ENCODE measurements at places on chromosomes 1 and 21.

DNA sequence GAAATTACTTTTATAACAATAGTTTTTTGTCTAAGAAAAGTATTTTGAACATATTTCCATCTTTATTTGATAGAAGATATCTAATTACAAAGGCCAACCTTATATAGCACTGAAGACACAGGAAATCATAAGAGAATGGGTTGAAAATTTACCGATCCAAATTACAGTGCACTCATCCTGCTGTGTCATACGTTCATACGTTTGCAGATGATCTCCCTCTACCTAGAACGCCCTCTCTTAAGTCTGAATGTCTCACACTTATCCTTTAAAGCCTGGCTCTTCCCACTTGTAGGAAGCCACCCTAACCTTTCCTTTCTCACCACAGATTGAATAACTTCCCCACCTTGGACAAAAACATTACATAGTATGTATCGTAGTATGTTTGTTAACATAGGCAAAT, 9.3 kb downstream of the ASH1L start:
- DNase-seq, result no peak

DNA sequence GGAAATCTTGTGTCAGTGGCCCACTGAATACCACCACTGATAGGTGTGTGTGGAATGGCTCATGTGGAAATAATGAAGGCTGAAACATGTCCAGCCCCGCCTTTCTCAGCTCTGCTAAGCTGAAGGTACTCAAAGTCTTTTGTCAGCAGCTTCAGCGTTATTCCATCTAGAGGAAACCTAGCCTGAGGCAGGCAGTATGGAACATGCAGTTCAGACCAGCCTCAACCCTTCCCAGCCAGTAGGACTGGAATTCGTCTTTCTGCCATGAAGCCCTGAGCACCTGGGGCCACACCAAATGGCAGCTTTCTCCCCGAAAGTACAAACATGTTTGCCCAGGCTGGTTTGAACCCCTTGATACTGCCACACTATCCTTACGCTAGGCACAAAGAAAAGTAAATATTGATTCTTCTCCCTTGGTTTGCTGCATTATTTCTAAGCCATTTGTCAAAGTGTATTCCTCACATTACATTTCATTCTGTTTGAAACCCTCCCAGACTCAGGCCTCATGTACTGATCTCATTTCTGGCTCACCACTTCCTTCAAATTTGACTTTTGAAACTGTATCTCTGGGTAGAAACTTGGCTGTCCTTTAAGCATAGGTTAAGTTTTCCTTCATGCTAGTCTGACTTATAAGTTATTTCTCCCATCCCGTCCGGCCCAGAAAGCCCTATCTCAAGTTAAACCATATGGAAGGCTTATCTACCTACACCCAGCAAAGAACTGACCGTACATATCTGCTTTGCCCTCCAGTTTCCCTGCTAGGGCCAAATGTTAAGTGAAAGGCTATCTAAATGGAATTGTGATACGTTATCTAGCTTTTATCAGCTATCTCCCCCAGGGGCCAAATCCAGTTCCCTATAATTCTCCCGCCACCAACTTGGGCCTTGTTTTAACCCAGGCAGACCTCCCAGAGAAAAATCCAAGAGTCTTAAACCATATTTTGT, 45.7 kb upstream of the HOOK1 start:
- DNase-seq, result no peak

- no peak for DNase-seq
These were observed 86.7 kb downstream of the FMN2 start for GRCh38 chr1:240178366-240178765.

DNA sequence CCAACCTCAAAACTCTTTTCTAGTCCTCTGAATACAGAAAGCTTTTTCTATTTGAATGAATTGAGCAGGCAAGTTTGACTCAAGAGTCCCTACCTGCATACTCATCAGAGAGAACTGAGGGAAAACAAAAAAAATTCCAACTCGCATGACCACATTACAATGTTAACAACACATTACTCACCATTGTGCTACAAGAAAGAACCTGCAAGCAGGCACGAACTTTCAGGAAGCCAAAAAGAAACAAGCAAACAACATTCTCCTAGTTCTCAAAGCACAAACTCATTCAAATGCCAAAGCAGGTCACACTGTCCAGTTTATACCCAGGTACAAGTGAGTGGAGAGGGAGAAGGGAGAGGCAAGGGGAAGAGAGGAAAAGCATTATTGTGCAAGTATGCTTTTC, 14.6 kb downstream of the OTUD7B start:
- no peak for DNase-seq

DNA sequence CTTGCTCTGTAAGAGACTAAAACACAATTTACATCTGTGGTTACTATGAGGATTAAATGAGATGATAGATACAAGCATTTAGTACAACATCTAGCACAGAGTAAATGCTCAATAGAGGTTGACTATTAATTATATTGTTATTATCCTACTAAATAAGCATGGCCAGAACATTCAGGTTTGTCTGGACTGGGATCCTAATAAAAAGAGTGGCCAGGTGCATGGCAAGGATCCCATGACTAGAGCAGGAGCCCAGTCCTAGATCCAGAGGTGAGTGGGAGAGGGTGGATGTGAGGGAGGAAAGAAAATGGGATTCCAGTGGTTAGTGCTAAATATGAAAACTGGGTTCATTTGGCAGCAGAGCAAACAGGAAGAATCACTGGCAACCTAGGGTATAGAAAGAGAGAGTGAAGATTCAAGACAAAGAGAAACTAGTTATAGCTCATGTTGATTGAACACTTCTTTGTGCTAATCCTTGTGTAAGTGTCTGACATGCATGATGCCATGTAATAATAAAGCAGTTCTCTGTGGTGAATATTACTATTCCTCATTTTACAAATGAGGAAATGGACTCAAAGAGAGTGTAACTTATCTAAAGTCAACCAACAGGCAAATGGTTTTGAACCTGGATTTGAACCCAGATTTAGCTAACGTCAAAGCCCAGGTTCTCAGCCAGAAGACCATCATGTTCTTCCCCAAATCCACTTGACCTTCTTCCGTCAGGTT, 71.1 kb upstream of the FGGY start:
- no peak for DNase-seq

- no peak for DNase-seq
These were observed 2.2 kb downstream of the PAQR6 start for GRCh38 chr1:156245451-156246232.

DNA sequence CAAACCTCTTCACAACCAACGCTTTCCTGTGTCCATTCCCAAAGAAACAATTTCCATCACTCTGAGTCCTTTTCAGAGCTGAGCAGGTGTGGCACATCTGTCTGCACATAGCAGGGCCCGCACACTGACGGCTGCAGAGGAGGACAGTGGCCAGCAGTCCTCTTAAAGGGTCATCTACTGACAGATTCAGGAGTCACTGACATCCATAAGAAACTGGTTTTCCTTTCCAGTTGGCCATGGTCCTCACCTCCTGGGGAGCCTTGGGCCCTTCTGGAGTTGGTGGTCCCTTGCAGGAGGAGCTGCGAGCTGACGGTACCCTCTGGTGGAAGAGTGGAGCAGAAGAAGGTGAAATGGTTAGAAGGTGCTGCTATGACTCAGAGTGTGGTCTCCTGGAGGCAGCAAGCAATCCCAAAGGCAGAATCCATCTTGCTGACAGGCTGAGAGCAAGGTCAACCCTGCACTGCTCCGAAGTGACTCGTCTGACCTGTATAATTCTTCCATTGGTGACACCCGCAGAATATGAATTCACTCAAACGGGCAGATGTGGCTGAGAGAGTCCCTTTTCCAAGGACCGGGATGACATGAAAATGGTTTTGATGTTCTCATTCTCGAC, 278.5 kb upstream of the C1orf174 start:
- DNase-seq, result no peak

GRCh38 chr1:226987623-226988333, 47.7 kb downstream of the COQ8A start:
- DNase-seq, result no peak

- DNase-seq, result no peak
These were observed 83.4 kb upstream of the NEGR1 start for GRCh38 chr1:72365693-72366092.

GRCh38 chr1:38932571-38932970, 9.1 kb downstream of the RHBDL2 start:
- no peak for DNase-seq

DNA sequence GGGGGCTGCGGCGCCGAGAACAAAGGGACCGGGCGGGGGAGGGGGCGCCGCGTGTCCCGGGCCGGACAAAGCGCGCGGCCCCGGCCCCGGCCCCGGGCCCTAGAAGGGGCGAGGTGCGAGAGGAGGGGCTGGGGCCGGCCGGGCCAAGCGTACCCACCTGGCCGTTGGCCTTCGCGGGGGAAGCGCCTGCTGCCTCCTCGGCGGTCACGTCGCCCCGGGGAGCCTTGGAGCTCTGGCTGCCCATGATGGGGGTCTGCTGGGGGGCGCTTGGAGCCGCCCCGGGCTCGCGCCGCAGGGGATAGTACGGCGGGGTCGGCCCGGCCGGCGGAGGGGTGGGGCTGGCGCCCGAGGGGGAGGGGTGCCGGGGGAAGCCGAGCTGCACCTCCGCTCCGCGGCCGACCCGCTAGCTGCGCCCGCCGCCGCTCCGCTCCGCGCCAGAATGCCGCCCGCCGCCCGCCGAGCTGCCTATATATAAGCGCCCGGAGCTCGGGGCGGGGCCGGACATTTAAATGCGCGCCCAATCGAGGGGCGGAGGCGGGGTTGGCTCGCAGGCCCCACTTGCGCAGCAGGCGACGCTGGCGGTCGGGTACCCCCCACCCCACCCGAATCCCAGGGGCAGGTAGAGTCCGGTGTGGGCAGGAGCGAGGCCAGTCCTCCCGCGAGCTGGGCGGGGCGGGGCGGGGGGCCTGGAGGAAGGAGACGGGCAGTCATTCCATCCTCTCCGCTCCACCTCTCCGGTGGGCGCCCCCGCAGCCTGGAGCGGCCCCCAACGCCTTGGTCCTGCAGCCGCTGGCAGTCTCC, at the start of gene MARCKSL1:
MARCKSL1 (minus strand) TSS at position 444 of the 801 bp plus-strand sequence; CDS start at position 244, 200 bp downstream.
- DNase-seq, result peak; percentile 42

DNA sequence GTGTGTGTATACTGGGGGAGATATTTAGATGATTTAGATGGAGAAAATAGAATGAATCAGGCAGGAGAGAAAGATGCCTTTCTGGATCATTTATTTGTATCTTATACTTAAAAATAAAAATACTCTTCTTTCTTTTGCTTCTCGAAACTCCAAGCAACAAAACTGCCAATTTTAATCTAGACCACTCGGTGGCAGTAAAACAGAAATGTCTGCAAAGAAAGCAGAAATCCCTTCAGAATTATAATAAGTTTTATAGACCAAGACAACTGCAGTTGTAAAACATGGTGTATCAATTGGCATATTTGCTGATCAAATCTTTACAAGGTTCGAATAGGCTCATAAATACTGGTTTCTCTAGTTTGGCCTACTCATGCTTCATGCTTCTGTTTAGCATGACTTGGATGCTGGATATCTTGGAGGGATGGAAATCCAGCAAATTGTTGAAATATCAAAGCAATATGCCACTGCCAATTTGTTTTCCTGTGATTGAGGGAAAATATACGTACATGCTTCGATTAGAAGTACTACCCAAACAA, 15.1 kb upstream of the C1orf87 start:
- DNase-seq, result no peak

GRCh38 chr1:27525296-27526272, 35.6 kb upstream of the WASF2 start:
- peak; percentile 75 for DNase-seq

- DNase-seq, result peak; percentile 71
These were observed 4.6 kb upstream of the BTG2 start for GRCh38 chr1:203300441-203301330.

- no peak for DNase-seq
These were observed 117.4 kb upstream of the RAB3GAP2 start for GRCh38 chr1:220389634-220390033.

GRCh38 chr1:169779970-169780369, 14.7 kb downstream of the METTL18 start:
- DNase-seq, result no peak

- DNase-seq, result no peak
These were observed 34.0 kb upstream of the SAMD13 start for GRCh38 chr1:84267476-84267875.

DNA sequence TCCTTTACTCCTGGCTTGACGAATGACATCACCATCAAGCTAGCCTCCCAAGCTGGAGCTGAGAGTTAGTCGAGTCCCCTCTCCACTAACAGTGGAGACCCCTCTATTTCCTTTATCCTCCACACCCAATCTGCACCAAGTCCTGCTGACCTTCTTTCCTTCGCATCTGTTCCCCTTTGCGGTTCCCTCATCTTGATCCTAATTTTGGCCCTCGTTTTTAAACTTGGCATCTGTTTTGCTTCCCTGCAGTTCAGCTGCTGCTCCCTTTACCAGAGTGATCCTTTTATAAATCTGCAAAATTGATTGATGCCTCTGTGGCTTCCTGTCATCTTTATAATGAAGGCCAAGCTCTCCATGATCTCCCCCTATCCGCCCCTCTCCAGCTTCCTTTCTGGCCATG, 49.0 kb upstream of the TSPAN2 start:
- no peak for DNase-seq

GRCh38 chr1:33032126-33032869, 4.4 kb downstream of the AK2 start:
- no peak for DNase-seq

- no peak for DNase-seq
These were observed 3.0 kb upstream of the KCND3 start for GRCh38 chr1:111992476-111992875.

DNA sequence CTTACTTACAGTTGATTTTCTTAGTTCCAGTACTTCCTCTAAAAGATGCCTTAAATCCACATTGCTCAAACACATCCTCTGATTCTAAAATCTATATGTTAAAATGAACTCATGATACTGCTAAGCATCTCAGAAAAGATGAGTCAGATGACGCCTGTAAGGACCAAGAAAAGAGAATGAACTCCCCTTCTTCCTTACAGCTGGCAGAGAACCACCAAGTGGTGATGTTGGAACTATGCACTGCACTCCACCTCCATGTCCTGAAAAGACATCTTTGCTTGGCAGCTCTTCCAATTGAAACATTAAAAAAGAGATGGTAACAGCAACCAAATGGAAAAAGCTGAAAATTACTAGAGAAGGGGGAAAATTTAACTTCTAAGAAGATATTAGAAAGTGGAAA, 648.8 kb downstream of the PTPRC start:
- no peak for DNase-seq

DNA sequence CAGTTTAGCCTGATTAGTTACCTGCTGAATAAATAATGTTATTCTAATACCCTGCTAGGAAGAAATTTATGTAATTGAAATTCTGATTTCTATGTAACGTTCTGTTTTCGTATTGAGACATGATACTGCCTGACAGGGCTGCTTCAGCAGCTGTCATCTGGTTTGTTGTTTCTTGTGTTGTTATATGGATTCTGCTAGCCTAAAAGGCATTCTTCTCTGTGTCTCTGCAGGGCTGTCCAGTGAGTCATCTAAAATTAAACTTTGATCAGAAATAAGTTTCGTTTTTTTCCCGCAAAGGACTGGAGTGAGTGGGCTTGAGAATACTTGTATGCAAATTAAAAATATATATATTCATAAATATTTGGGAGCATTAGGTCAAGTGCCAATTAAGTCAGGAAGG, 93.0 kb downstream of the DYRK1A start:
- DNase-seq, result no peak

DNA sequence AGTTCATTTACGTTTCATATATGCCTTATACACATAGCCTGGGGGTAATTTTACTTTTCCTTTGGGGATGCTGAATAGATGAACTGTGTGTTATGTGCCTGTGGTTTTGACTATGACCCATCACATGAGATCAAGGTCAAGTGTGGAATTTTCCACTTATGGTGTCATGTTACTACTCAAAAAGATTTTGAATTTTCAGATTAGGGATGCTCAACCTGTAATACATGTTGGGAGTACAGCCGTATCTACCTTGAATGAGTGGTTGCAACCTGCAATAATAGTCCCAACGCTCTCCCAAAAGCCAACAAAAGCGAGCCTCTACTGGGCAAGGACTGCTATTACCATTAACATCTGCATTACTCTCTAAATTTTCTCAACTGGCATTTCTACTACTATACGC, 68.5 kb upstream of the SDC3 start:
- no peak for DNase-seq
